Activated CD4-positive, CD25-positive, alpha-beta regulatory T cell (primary cell): ENCODE measurements at places on chromosomes 2 and 18.

DNA sequence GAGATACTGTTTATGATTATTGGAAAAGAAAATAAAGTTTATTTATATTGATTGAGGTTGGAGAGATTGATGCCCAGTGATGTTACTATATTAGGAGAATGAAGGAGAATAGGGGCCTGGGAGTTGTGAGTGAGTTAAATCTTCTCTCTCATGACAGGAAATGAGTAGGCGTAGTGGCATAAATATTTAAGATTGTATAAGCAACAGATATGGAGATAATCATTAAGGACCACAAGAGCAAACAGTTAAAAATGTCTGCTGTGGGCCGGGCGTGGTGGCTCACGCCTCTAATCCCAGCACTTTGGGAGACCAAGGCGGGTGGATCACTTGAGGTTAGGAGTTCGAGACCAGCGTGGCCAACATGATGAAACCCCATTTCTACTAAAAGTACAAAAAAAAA, 62.7 kb downstream of the PTRHD1 start:
- DNase-seq: no peak

- no peak for DNase-seq
Observed at GRCh38 chr18:5720132-5720531, 175.2 kb downstream of the TMEM200C start.

GRCh38 chr2:36069074-36069473, 286.5 kb upstream of the CRIM1 start:
- DNase-seq: no peak

- no peak for DNase-seq
Observed at GRCh38 chr2:182031956-182032355, 46.3 kb downstream of the PPP1R1C start.

GRCh38 chr18:916562-916961, 11.9 kb downstream of the ADCYAP1 start:
- no peak for DNase-seq

DNA sequence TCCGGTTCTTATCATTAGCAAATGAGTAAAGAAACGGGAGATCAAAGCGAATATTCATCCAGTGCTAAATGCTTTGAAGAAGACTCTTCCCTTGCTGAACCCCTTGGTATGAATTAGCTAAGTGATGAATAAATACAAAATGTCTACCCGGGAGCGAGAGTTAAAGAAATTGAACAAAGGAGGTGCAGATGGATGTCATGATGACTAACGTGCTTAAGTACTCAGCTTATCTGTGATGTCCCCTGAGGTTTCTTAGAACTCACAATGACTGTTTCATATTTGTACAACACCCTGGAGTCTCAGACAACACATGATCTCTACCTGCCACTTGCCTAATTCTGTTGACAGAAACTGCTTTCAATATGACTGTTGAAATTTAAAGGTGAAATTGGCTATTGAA, 148.5 kb downstream of the TMEM200C start:
- DNase-seq: no peak

- DNase-seq: no peak
Observed at GRCh38 chr18:79626905-79627749, 52.5 kb upstream of the CTDP1 start.

DNA sequence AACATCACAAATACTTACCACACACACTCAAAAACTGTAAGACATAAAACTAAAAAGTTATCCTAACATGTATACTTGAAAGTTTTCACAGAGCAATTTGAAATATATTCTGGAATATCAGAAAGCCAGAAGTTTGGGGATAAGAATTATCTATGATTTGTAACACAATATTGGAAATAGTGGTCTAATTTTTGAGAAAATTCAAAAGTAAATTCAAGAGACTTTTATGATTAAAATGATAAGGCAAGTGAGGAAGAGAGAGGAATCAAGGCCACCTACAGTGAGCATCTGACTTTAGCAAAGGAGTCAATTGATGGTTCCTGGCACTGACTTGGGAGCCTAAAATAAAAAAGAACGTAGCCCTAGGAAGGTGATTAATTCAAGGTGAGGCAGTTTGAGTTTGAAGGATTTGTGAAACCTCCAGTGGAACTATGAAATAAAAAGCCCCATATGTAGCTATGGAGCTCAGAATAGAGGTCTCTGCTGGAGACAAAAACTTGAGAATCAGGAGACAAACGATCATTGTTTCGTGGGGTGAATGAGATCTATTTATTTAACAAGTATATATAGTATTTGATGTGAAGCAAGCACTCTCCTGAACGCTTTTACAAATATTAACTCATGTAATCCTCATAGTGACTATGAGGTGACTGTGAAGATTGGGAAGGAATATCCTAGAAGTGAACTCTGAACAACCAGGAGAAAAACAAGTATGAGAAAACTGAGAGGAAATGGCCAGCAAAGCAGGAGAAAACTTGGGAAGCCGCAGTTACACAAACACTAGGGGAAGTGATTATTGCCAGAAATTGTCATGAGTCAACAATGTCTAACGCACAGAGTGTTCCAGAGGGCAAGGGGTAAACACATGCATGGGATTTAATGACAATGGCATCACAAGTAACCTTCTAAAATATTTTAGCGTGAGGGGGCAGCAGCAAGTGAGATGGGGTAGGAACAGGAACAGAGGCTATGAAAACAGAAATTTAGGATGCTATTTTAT, 12.8 kb downstream of the TFPI start:
- no peak for DNase-seq

GRCh38 chr2:91442246-91442905, 2750.9 kb downstream of the RPIA start:
- no peak for DNase-seq

- no peak for DNase-seq
Observed at GRCh38 chr18:8249811-8250210, 359.4 kb upstream of the RAB12 start.

DNA sequence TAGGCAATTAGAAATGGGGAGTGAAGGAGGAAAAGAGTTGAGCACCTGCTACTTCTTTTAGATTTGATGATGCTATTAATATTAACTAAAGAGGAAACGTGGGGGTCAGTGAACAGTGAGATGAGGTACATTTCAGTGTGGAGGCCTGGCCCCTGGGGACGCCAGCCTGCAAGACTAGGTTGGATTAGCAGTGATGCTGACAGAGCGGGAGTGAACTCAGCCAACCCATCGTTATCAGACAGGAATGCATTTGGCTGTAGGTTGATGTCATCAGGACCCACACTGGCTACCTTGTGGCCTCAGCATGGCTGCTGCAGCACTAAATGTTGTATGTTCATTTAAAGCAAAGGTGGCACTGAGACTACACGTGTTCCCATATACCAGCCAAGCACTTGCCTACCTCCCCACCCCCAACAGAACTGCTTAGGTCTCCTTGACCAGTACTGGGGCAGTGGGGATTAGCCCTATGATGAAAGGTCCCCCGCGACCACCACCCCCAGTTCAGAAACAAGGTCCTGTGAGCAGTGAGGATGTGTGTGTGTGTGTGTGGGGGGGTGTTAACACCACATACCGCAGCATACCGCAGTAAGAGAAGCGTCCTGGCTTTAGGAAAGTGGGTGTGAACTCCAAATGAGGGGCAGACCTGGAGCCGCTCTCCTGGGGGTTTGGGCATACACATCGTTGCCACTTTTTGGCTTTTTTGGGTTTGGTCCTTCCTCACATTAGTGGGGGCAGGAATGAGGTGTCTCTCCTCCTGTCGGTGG, 26.0 kb downstream of the DGKD start:
- no peak for DNase-seq

DNA sequence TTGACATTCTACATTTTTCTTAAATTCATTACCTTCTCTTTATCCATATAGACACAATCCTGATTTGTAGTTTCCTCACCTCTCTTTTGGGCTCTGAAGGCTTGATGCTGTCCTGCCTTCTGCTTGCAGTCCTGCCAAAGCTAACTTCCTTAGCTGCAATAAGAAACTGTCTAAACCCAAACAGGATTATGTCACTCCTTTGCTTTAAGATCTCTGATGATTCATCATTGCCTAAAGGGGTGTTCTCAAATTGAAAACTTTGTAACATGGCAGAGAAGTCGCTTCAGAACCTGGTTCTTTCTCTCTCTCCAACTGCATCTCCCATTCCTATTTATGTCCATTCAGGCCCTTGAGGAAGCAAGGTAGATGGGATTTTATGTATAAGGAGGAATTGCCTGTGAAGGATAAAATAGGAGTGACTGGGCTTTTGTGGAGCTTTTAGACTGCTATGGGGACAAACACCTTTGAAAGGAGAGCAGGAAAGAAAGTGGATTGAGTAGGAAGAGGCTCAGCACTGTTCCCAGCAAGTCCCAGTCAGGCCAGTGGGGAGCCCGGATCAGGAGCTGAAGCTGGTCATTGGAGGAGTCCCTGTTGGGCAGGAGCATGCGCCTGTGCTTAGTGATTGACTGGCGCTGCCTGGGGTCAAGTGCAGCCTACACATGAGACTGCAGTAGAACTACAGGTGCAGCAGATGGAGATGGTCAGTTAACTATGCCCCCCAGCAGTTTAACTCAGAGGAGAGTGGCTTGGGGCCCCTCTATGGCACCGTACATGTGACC, 390.6 kb downstream of the CTNNA2 start:
- no peak for DNase-seq

DNA sequence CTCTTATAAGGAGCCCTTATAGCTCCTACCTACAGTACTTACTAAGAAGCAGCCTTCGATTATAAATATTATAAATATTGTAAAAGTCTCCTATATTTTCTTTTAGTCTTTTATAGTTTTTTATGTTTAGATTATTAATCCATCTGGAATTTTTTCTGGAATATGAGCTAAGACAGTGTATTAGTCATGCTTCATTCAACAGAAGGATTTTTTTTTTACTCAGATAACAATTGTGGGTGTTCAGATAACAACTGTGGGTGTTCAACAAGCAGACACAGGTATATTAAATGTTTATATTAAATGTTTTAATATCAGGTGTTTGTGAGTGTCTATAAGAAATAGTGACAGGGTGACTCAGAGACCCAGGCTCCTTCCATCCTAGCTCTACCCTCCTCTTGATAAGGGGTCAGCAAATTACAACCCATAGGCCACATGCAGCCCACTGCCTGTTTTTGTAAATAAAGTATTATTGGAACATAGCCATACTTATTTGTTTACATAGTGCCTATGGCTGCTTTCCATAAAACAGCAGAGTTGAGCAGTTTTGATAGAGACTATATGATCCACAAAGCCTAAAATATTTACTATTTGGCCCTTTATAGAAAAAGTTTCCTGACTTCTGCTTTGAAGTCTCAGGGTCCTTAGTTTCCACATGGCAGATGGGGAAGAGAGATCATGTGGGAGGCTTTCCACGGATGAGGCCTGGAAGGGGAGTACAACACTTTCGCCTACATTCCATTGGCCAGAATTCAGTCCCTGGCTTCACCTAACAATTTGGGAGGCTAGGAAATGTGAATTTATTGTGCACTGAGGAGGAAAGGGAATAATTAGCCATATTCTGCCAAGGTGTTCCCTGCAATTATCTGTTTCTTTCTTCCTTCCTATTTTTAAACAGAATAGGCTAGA, 4.3 kb upstream of the SPATS2L start:
- DNase-seq: no peak

DNA sequence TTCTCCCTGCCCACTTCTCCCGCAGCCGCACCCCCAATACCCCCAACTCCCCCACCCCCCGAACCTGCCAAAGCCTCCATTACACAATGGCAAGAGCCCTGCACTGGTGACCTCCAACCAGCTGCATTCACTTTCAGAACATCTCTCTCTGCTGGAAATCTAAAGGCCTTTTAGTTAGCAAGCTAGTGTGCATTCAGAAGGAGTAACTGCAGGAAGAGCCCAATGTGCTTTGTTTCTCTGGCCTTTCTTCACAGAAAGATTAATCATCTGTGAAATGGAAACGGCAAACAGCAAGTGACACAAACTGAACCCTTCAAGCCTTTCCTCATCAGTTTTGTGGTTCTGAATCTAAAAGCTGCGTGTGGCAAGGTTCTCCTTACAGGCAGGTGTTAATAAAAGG, 124.2 kb downstream of the OLA1 start:
- DNase-seq: no peak
